Foreskin fibroblast (primary cell): ENCODE measurements at places on chromosomes 6 and 20.
A peak's percentile ranks its signal among the peaks of the same experiment; 100 is the strongest.

DNA sequence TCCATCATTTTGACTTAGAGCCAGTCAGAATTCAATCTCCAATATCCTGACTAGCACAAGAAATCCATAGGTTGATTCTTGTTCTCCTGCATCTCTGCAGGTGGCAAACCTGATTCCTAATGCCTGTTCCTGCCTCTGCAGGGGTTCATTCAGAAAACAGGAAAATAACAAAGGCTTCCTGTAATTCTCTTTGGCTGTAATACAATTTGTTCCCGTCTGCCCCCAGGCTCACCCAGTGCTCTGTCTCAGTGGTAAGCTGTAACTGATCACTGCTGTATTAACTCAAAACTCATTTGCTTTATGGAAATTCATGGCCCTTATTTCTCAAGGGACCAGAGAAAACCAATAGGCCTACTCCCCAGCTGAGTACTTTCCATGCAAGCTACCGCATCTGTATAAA lies 88.6 kb downstream of the OPRM1 start:
- no peak for DNase-seq

DNA sequence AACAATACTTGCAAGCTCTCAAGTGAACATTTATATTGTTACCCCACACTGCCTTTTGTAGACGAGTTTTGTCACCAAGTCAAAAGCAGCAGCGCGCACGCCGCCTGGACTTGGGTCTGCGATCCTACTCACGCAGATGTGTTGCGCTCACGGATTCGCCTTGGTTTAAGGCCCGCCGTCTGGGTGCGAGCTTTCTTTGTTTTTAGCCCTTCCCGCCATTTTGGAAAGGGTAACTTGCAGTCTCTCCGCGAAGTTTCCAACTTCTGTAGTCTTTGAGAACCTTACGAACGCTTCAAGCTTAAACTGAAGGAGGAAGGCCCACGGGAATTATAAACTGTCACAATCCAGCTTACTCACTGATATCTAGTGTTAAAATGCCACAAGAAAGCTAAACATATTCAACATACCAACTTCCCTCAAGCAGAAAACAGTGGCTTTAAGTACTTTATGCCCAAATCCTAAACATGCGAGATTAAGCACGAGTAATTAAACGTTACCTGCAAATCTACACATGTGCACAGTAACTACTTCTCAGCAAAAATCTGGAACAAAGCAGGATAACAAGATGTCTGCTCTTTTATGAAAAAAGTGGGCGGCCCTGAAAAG lies 80.4 kb upstream of the BTN3A2 start:
- DNase-seq = peak; percentile 77

DNA sequence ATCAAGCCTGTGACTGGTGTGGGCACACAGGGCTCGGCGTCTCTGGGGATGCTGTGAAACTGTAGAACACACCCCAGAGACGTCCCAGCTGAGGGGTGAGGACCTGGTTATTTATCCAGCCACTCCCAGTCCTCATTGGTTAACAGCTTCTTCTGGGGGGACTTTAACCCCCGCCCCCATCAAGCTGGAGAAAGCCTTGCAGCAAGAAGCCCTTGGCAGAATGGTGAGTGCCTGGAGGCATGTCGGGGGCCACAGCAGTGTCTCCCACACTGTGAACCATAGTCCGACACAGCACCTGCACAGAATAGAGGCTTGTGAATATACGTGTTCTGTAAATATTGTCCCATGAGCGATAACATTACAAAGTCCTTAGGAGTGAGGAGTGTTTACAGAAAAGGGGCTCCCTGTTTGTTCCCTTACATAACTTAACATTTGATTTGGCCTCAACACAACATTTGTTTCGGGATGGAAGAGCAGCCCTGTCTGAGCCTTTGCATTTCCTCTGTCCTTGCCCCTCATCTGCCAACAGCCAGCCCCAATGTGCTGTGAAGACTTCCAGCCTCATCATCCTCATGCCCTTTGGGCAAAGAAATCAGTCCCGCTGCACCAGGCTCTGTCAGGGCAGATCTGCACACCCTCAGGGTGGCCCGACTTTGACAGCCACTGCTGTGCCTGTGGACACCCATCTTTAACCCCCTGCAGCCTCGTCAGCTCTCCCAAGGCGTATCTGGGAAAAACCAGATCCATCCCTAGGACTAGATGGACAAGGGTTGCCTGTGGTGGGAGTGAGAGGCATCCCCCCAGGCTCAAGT lies 2.2 kb upstream of the RRBP1 start:
- no peak for DNase-seq

DNA sequence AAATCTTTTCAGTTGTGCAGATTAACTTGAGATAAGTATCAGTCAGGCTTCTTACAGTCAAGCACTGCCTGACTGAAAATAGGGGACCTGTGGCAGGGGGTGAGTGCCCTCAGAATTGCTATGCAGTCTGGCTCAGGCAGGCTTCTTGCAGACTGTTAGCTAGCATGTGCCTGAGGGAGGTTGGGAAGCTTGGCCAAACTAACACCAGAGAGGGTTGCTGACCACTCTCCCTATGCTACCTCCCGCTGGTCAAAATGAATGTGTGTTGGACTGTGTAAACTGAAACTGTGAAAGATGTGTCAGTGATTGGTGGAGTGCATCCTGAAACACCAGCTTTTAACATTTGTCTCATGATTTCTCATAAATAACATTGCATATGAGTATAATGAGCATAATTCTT lies 622.3 kb upstream of the IMPG1 start:
- DNase-seq = no peak

- DNase-seq = peak; percentile 76
These were observed 52.7 kb downstream of the FGD2 start for GRCh38 chr6:37058084-37058586.

GRCh38 chr6:43105538-43106222 lies 29.6 kb downstream of the PTK7 start:
- no peak for DNase-seq
